ENCODE measurements at places on chromosomes 7 and 10.
A peak's percentile ranks its signal among the peaks of the same experiment; 100 is the strongest.

DNA sequence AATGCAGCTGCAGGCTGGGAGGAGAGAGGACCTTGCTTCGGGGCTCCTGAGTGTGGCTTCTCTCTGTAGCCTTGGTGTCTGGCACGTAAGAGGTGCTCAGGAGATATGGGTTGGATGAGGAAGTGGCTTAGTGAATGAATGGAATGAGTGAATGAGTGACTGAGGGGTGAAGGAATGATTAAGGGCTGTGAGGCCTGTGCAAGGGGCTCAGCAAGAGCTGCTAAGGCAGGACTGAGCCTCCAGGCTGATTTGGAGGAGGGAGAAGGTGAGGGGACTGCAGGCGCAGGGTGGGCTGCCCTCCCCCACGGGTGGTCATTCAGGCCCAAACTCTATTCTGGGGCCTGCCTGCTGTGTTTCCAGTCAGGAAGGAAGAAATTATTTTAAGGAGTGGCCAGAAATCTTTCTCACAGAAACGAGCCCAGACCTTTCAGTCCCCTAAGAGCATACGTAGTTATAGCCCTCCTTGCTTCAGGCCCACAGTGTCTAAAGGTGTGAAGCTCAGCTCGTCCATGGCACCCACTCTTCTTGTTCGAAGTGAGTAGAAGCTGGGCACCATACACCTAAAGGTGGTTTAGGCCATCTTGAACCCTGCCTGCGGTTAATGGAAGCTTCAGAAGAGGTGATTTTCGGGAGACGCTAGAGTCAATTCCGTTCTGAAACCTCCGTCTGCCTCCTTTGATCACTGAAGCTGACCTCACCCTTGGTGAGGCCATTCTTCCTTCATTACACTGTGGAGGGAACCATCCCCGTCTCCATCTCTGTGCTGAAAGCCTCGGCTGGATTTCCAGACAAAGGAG lies 49.5 kb upstream of the SAMD8 start:
- no peak for DNase-seq

- DNase-seq = no peak
These were observed 462.3 kb upstream of the POT1 start for GRCh38 chr7:125391921-125392320.

- DNase-seq = no peak
These were observed 64.5 kb upstream of the TAC1 start for GRCh38 chr7:97667359-97667758.

GRCh38 chr10:20976891-20977290 lies 79.8 kb upstream of the NEBL start:
- DNase-seq = no peak

- no peak for DNase-seq
These were observed 17.0 kb upstream of the ADAM12 start for GRCh38 chr10:126405239-126405775.

- no peak for DNase-seq
These were observed 77.9 kb upstream of the LRRN3 start for GRCh38 chr7:111012799-111013675.

GRCh38 chr7:139713061-139713460 lies 64.7 kb downstream of the HIPK2 start:
- DNase-seq = no peak

DNA sequence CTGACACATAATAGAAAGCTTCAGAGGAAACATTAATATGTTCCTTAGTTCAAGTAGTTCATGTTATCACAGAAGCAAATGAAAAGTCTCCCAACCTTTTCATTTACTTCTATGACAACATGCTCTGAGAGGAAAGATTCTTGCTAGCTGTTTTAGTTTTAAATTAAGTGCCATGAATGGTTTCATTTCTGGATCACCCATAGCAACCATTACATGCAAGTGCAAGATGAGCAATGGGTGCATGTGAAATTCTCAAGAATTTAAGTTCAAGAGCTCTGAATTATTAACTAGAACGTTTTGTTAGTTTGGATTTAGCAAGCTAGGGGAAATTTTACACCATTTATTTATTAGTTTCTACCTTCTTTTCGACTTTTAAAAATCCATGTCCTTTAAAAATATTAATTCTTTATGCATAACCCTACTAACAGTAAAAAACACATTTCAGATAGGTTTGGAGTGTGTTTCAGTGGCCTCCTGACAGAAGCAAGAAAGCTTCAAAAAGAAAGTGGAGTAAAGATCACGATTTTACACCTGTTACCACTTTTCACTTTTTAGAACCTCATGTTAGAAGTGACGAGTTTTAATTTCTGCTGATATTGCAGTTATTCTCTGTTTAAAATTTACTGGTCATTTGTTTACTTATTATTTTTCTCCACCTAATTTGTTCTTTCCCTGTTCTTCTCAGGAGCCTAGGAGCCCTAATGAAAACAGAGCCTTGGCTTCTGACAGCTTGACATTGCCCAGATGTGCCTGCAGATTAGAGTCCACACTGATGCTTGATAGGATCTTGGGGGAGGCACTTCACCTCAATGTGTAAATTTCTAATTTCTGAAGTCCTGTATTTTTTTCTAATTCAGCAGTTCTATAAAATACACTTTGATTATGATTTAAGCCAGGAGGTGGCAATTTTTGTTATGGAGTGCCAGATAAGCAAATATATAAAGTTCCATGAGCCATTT lies 995.3 kb upstream of the PHF14 start:
- no peak for DNase-seq

DNA sequence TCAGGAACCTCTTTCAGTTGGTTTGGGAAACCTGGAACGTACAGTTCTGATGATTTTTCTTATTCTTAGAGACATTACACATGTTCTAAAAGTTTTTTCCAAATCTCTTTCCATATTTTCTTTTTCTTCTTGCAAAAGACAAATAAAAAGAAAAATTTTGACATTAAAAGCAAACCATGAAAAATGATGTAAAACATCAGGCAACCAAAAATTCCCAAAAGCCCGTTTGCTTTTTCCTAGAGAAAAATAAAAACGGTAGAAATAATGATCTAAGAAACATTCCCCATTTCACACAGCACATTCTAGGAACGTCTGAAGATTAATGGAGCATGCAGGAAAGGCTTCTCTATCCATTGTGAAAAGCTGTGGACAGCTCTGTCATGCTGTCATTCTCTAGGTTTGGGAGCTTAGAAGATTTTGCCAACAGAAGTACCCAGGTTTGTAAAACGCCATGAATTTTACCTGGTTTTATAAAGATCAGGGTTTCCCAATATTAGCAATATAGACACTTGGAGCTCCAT lies 11.2 kb upstream of the PRTFDC1 start:
- no peak for DNase-seq

DNA sequence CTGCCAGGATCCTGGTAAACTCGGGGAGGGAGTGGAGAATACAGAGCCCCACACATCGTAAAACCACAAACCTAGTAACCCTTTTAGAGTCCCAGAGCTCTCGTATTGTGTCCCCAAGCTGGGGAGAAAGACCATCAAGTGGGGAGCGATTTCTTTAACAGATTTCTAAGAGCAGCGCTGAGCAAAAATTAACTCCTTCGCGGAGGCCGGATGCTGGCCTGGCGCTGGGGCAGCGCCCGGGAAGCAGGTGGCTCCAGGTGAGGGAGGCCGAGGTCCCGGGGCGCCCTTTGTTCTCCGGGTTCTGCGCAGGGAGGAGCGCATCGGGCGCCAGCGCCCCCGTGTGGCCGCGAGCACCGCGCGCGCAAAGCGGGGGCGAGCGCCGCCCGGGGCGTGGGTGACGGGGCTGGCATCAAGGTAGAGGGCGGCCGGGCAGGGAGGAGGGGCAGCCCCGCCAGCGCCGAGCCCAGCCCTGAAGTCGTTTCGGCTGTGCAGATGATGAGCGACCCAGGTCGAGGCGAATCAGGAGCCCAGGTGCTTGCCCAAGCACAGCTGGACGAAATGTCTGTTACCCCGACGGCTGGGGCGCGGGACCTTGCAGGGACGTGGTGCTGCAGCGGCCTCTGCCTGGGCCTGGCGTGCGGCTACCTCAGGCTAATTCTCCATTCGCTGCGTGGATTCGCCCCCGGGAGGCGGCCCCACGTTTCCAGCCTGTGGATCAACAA lies 10.4 kb upstream of the FGFR2 start:
- DNase-seq = peak; percentile 3

DNA sequence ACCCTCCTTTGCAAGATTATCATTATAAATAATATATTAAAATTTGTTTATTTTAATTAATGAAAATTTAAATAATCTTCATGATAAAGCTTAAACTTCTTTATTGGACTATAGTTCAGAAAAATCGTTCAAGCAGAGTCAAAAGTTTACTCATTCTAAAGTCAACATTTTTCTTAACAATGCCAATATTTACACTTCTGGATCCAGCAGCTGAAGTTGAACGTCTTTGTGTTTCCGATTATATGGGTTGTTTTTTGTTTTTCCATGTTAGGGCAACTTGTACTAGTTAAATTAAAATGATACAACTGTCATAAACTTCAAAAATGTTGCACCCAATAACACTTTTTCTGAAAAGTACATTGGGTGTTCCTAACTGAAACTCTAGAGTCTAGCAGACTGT lies 43.8 kb downstream of the GRB10 start:
- DNase-seq = no peak

Measured in activated CD4-positive, alpha-beta T cell treated with anti-CD3 and anti-CD28 coated beads, Interleukin-2, amount 50 U/mL, for 1 hour (primary cell).